ENCODE measurements at places on chromosomes 6 and 20. TPM values are rescaled to one million over a fixed set of nuclear protein-coding genes. Genes with fewer than 3 reads are reported as not detected.

The TMEM74B gene
- total RNA-seq = not detected

The DNAH8 gene
- total RNA-seq = under 0.01 TPM

The PDRG1 gene
- total RNA-seq = 9.8 TPM

The ENPP3 gene
- 0.68 TPM for total RNA-seq

The AIF1 gene
- total RNA-seq = 4.5 TPM

Measured in ovary (tissue), 10 donors.